ENCODE measurements at places on chromosomes 12 and 14.

DNA sequence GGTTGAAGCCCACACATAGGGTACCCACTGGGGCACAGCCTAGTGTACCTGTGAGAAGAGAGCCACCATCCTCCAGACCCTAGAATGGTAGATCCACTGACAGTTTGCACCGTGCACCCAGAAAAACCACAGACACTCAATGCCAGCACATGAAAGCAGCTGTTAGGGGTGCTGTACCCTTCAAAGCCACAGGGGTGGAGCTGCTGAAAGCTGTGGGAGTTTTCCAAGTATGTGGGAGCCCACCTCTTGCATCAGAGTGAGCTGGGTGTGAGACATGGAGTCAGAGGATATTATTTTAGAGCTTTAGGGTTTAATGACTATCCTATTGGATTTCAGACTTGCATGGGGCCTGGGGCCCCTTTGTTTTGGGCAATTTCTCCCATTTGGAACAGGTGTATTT, 30.5 kb downstream of the TSPAN19 start:
- DNase-seq, result no peak

DNA sequence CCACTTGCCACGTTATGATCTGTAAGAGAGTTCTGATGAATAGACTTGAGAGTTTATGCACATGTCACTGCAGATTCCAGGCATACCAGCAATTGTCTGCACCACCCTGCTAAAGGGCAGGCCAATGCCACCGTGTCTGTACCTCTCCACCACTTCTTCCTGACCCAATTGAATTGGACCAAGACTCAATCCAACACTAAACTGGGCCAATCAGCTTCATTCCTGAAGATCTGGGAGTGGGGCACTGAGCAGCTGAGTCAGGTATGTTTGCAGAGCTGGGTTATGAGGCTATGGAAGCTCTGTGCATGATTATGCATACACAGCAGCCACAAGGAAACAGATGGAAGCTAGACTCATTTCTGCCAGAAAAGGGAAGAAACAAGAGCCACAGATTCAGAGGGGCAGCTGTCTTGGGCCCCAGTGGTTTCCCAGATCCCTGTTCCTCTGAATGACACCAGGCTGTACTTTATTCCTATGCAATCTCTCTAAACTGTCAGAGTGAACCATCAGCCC, 28.0 kb downstream of the DAO start:
- DNase-seq, result peak; percentile 15

GRCh38 chr12:56119361-56119796, 1.3 kb downstream of the ZC3H10 start:
- peak; percentile 61 for DNase-seq

GRCh38 chr12:46839232-46839631, 13.4 kb upstream of the SLC38A4 start:
- DNase-seq, result no peak

DNA sequence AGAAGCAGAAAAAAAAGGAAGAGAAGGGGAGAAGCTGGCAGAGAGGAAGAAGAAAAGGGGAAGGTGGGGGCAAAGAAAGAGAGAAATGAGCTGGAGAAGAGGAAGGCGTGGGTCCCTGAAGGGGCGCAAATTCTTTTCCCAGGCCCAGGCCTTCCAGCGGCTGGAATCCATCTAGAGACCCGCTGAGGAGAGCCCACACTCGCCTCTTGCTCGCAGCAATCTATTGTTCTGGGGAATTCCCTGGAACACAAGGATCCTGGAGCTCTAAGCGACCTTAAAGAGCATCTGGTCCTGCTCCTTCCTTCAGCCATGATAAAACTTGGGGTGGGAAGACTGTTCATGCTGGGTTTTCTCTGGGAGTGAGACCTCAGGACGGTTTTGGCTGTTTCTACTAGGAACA, 41.2 kb upstream of the FKBP4 start:
- no peak for DNase-seq

DNA sequence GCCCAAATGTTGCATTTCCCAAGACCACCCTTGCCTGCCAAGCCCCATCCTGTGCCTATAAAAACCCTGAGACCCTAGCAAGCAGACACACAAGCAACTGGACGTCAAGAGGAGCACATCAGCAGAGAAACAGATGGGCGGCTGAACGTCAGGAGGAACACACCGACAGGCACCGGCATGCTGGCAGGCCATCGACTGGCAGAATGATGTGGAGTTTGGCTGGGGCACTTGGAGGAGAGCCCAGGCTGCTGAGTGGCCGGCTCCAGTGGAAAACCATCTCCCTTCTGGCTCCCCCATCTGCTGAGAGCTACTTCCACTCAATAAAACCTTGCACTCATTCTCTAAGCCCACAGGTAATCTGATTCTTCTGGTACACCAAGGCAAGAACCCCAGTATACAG, 130.1 kb downstream of the SLC41A2 start:
- DNase-seq, result no peak

- no peak for DNase-seq
These were observed 87.7 kb upstream of the FOXN3 start for GRCh38 chr14:89504602-89505313.

DNA sequence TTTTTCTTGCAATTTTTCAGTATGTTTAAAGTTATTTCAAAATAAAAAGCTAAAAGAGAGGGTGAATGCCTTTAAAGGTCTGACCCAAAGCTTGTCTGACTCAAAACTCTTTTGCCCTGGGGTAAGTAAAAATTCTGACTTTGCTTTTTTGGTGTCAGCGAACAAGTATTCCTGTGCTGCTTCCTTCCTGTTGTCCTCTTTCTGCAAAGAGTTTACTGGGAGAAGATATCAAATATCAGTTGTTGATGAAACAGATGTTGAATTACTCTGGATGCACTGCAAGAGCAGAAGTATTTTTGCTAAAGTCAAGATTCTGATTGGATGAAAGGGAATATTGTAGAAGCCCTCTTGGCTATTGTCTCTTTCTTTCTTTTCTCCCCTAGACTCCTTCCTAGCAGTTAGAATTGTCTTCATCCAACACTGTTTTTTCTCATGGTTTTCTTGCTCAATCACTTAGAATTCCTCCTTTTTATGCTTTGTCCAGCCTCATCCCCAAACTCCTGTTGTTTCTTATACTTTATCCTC, 62.0 kb downstream of the DACT1 start:
- DNase-seq, result no peak

DNA sequence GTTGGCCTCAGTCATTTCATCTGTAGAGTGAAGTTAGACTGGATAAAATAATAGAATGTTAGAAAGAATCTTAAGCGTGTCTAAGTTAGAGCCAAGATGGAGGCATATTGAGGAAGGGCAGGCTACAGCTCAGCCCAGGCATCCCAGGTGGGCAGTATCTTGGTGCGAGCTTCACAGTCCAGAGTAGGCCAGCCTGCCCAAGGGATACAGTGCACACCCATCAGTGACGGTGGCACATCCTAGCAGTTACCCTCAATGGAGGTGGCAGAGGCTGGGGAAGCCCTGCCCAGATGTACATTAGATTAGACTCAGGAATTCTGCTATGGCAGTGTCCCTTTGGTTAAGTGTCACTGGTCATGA, 21.5 kb downstream of the TULP3 start:
- no peak for DNase-seq

- no peak for DNase-seq
These were observed 1888.1 kb upstream of the SEL1L start for GRCh38 chr14:83421711-83422110.

DNA sequence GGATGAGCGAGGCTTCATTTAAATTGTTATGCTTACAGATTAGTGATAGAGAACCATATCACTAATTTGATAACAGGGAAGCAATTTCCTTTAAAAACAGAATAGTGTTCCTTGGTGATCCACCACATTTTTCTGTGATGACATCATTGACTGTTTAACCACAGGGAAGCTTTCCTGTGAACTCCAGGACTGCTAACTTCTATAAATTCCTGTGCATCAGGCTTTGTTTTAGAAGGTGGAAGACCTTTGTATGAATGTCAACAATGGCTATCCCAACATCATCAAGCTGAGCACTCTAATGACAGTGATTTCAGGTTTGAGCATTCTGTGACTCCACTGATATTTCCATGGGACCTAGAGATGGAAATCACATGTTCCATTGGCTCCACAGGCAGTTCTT, 177.1 kb downstream of the RMST start:
- peak; percentile 2 for DNase-seq

DNA sequence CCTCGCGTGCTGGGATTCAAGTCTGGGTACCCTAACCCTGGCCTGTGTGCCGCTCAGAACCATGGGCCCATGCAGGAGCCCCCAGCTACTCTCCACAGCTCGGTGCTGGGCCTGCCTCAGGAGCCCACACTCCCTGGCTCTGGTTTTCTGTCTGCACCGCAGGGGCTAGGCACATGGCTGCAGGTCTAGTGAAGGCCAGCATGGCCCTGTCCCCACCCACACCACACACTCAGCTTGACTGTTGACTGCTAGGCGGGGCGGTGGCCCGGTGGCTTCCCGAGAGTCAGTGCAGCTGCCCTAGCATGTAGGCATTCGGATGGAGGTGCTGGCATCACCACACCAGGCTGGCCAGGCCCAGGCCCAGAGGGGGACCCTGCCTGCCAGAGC, 7.9 kb downstream of the INF2 start:
- DNase-seq, result no peak

DNA sequence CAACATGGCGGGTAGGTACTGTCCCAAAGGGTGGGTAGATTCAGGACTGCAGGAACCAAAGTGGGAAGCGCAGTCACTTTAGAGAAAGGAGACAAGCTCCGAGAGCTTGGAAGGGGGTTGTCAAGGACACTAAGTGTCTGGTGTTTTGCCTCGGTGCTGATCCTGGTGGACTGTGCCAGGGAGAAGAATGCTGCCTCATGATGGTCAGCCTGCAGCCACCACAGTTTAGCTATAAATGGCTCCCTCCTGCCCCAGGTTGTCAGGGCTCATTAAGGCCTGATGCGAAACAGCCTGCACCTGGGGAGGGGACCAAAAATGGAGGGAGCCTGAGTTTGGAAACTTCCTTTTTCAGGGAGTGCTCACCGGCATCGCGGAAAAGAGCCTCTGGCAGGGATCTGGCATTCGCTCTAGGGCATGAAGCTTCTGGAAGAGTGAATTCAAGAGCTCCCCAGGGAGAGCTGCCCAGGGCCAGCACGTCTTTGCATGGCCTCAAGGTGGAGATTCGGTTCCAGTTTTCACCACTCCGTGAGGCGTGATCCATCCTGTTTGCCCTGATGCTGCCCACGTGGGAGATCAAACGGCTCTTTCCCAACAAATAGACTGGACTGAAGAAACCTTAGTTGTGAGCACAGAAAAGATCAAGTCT, 164.0 kb downstream of the FOXN3 start:
- no peak for DNase-seq

- no peak for DNase-seq
These were observed 46.7 kb downstream of the TMCC3 start for GRCh38 chr12:94603434-94604365.

DNA sequence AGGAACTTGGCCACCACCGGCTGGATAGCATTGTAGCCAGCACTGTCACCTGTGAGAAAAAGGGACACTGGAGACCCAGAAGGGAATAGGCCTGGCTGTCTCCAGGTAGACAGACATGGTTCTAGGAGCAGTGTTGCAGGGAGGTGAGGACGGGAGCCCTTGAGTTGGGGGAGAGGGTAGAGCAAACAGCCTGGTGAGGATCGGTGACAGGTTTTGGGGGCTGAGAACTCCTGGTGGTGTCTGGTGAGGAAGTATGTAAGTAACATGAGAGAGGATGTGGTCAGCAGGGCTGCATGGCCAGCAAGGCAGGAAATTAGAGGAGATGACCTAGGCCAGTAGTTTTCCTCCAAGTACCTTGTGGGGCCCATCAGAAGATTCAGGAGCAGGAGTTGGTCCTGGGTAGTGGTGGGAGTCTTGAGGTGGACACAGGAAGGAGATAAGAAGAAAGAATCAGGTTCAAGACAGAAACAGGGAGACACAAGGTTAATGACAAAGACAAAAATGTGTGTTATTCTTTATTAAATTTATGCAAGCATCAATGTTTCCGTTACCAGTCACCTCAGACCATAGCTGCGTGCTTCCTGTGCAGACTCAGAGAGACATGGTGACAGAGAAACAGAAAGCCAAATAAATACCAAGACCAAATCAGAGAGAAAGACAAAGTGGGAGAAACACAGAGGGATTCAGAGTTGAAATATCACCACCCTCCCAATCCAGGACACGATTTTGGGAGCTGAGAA, at the start of gene ARHGAP9:
Gene ARHGAP9, minus strand, starts transcription at position 491 of the 740 bp plus-strand sequence. Its CDS starts 460 bp downstream, at position 31.
- no peak for DNase-seq

- DNase-seq, result no peak
These were observed 54.3 kb upstream of the FRMD6 start for GRCh38 chr14:51597261-51598001.

GRCh38 chr14:23025151-23025814, 9.4 kb downstream of the PSMB5 start:
- no peak for DNase-seq

- DNase-seq, result no peak
These were observed 43.4 kb downstream of the SAMD4A start for GRCh38 chr14:54610051-54610977.

GRCh38 chr12:54020591-54021405, 7.4 kb upstream of the HOXC6 start:
- no peak for DNase-seq

DNA sequence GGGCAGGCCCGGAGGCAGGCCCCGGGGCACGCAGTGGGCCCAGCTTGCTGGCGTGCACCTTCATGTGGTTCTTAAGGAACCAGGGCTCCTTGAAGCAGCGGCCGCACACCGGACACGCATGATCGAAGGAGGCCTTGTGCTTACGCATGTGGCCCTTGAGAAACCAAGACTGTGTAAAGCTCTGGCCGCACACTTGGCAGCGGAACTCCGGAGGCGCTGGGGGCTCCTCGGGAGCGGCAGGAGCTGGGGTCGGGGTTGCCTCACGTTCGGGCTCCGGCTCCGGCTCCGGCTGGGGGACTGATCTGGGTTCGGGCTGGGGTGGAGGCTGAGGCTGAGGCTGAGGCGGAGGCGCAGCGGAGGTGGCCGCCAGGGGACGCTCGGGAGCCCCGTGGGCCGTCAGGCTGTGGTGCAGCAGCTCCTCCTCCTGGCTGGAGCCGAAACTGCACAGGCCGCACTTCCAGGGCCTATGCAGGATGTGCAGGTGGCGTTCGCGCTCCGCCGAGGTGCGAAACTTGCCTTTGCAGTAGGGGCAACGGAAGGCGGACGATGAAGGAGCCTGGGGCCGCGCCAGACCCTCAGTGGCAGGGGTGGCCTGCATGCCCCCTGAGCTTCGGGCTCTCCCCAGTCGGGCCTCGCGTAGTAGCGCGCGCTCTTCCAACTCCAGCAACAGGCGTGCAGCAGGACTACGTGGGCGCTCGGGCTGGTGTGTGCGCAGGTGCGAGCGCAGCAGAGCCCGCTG, 6.0 kb downstream of the ZNF219 start:
- DNase-seq, result peak; percentile 71

DNA sequence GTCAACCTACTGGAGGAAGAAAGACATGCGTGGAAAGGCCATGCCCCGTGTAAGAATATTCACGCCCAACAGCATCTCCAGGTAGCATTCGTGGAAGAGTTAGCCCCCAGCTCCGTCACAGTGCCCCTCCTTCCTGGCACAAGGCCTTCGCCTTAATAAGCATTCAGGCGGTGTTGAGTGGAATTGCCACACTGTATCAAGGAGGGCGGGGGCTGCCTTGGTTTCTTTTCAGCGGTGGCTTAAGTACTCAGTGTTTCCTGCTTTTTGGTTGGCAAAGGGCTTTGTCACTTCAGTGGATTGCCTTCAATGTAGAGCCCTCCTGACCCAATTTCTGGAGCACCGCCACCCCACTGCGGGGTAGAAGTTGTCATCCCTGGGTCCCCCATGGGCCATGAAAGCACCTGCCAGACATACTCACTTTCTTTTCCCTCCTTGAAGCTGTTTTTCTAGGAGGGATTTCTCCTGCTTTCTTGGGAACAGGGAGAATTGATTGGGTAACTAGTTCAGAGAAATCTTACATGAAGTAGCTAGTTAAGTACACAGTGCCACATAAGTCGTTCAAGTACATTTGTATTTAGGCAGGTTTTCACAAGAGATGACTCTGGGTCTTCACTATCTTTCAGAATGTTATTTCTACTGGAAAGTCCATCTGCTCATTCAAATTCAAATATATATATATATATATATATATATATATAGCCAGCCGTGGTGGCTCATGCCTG, 65.5 kb upstream of the STON2 start:
- no peak for DNase-seq

Data from H54 (cell line).